ENCODE measurements at places on chromosomes 3 and 15.

DNA sequence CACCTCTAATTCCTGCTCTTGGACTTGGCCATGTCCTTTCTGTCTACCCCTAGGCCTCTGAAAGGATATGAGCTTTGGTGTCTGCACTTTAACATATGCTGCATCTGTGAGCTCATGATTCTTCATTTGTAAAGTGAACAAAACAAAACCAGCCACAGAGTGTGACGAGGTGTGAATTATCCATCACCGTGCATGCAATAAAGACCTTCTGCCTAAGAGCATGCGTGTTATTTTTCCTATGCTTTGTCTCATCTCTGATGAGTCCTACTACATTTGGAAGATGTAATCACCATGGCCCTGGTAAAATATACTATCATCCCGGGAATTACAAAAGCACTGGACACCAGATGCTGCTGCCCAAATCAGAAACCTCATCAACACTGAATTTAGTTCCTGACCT is 103.5 kb upstream of the KCNAB1 start:
- DNase-seq: no peak

DNA sequence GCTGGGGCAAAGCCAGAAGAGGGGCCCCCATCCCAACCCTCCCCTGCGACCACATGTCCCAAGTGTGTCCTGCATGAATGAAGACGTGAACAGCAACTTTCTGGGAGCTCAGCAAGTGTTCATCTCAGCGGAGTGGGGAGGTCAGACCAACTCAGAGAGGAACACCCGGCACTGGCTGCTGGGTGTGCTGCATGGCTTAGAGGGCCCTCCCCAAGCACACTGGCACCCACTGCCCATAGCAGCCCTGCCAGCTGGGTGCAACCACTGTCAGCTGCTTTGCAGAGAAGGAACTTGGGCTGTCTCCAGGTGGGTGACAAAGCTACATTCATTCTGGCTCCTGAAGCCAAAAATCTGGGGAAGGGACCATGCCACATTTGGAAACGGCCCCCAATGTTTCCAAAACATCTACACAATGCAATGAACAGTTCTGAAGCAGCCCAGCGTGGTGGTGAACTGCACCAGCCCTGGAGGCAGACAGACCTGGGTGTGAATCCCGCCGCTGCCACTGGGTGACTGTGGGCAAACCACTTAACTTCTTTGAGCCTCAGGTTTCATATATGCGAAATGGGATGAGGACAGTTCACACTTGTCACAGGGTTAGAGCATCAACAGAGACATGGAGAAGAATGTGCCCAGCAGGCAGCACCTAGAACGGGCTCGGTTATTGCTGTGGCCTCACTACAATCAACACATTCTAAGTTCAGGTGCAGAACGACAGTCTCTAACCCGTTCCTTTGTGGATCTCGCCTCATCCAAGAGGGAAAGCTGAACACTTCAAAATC is 145.4 kb downstream of the NUP210 start:
- DNase-seq: no peak

DNA sequence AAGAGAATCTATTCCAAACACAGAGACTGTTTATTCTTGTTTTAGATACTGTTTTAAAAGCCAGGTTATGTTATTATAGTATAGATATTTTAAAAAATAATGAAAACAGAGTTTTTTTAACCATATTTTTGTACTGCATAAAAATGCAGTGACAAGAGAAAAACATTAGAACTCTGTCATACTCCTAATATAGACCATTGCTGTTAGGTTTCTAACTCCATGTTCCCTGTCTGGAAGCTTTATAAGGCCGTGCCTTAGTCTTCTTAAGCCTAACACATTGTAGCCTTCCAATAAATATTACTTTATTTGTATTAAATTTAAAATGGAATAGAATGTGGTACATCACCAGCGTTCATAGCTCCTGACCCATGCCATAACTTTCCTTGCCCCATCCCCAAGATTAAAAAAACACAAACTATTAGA is 53.2 kb downstream of the MBNL1 start:
- no peak for DNase-seq

GRCh38 chr3:55673764-55674163 is 186.7 kb upstream of the WNT5A start:
- DNase-seq: no peak
